ENCODE measurements at places on chromosomes 5 and 9.

DNA sequence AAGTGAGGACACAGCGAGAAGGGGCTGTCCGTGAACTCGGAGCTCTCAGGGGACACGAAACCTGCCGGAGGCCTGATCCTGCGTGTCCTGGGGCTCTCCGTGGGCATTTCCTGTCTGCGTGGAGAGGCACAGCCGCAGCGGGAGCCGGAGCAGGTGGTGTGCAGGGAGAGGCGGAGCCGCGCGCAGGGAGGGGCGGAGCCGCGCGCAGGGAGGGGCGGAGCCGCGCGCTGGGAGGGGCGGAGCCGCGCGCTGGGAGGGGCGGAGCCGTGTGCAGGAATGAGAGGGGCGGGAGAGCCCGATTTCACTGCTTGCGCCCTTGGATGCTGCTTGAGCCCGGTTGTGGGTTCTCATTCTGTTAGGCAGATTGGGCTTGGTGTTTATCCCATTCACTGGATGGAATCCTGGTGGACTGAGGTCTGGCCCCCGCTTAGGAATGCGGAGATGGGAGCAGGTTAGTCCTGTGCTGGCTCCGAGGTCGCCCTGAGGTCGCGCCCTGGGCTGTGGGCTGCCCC lies 26.7 kb downstream of the NDUFS6 start:
- no peak for DNase-seq

DNA sequence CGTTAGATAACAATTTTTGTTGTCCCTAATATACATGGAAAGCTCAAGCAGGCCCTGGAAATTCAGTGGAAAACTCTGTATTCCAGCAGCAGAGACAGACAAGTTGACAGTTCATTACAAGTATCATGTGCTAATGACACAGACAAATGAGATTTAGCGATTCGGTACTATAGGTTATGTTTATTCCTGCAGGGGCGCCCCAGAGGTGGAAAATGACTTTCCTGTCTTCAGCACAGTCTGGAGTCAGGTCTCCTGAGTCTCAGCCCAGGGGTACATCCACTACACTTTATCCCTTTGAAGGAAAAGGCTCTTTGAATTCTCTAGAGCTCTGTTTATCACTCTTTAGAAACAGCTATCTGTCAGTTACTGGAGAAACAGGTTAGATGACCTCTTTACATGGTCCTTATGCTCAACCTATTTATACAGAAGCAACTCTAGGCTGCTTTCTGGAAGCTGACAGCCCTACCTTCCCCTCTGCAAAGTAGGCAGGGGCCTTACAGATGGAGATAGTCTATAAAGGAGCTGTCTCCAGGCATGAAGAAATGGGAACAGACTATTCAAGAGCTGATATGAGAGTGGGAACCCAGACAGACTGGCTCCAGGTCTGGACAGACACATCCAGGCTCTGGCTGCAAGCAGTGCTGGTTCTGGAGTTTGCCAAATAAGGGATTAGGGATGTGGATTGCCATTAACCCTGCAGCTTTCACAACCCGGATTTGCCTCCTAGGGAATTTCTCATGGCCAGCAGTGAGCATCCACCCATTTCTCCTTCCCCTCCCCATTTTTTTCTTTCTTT lies 7.2 kb upstream of the SLC31A2 start:
- no peak for DNase-seq

DNA sequence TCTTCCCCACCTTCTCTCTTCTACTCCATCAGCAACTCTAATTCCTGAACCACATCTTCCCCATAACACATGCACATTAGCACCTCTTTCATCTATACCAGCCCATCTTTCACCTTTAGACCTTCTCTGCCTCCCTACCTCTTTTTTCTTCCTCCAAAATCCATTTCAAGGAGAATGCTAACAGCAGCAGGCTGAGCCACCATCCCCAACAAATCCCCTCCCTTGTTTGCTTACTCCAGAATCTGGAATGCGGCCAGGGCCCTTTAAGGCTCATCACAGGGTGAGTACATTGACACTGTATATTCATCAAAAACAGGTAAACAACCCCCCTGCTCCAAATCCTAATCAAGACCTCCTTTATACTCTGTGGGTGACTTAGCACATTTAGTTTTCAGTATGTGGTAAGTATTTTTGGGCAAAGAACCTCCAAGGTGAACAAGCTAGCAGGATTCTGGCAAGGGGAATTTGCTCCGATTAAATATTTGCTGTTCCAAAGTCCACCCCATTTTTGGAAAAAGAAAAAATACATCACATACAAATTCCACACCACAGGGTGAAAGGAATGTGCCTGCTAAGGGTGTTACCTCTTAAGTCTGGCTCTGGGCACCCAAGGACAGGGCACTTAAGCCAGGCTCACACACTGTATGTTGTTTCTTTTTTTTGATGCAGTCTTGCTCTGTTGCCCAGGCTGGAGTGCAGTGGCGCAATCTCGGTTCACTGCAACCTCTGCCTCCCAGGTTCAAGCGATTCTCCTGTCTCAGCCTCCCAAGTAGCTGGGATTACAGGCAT lies 71.4 kb downstream of the SERINC5 start:
- DNase-seq: peak; percentile 86

GRCh38 chr9:126631254-126631653 lies 17.5 kb downstream of the LMX1B start:
- no peak for DNase-seq

GRCh38 chr5:37720550-37720952 lies 119.3 kb downstream of the GDNF start:
- no peak for DNase-seq

DNA sequence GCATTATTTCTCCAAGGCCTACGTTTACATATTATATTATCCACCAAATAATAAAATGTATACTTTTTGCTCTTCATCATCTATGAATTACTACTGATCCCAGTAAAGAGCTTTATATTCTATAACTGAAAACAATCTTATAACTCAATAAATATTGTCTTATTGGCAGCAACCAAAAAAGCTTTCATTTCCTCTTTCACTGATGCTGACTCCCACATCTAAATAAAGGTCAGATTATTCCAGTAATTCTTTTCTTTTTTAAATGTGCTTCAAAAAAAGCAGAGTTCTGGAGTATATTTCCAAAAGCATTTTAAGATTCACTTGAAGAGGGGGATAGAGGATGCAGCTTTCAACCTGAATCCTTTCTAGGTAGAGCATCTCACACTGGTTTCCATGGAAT lies 75.3 kb upstream of the NR4A3 start:
- DNase-seq: no peak

DNA sequence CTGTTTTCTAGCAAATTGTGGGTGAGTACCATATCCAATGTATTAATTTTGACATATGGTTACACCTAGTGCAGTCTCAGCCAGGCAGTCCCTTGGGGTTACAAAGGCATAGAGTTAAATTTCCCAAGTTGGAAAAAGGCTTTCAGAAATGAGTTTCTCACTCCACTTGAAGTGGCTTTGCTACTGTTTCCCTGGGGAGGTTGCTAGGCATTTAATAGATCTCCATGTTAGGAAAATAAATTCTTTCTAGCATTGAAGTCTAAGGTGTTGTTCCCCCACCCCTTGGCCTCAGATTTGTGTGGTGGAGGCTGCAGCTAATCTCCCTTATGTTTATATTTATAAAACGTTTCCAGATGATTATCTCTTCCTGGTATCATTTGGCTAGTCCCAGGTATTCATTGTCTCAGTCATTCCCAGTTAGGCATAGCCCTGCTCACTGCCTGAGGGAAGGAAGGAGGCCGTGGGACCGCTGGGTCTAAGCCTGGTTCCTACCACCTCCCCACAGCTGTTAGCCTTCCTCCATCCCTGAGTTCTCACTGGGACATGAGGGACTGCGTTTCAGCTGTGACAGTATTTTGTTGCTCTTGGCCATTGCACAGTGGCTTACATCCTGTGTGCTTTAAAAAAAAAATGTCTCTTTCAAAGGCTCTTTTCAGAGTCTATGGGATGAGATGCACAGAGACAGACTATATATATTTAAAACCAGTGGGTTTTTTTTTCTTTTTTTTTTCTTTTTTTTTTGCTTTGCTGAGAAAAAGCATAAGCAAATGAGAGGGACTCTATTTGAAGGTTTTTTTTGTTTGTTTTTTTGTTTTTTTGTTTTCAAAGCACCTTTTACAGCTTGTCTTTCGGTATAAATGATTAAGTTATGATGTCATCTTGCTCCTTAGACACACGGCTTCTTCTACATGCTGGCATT lies 121.5 kb downstream of the MAST4 start:
- DNase-seq: peak; percentile 23

GRCh38 chr5:7894439-7894838 lies 25.5 kb downstream of the MTRR start:
- DNase-seq: no peak

- DNase-seq: no peak
Observed at GRCh38 chr9:4548811-4549725, 58.8 kb downstream of the SLC1A1 start.

GRCh38 chr5:157886796-157887380 lies 27.9 kb upstream of the CLINT1 start:
- DNase-seq: no peak

DNA sequence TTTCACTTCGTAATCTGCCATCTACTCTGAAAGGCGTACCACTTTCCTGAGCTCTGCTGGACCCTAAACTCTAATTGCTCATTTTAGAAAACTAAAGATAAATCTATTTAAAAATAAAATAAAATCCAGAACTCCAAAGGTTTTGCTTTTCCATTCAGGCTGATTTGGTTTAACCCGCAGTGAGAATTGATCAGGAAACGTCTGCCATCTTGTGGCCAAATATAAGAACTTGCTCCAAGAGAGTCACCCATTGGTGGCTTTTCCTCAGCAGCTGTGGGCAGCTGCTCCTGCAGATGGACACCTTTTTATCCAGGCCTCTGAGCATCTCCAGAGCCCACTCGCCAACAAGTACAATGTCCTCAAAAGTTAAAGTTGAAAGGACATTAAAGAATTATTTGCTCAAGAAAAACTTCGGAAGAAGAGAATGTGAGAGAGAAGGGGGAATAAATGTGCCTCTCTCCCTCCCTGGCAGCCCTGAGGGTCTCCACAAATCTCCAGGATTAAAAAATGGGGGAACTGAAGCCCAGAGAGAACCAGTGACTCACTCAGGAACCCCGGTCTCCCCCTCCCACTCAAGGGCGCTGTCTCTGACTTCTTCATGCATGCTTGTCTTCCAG lies 4.1 kb downstream of the SAXO1 start:
- peak; percentile 69 for DNase-seq
